ENCODE measurements at places on chromosomes 6 and 20.

GRCh38 chr6:104428184-104428583 is 431.5 kb downstream of the HACE1 start:
- DNase-seq: no peak

DNA sequence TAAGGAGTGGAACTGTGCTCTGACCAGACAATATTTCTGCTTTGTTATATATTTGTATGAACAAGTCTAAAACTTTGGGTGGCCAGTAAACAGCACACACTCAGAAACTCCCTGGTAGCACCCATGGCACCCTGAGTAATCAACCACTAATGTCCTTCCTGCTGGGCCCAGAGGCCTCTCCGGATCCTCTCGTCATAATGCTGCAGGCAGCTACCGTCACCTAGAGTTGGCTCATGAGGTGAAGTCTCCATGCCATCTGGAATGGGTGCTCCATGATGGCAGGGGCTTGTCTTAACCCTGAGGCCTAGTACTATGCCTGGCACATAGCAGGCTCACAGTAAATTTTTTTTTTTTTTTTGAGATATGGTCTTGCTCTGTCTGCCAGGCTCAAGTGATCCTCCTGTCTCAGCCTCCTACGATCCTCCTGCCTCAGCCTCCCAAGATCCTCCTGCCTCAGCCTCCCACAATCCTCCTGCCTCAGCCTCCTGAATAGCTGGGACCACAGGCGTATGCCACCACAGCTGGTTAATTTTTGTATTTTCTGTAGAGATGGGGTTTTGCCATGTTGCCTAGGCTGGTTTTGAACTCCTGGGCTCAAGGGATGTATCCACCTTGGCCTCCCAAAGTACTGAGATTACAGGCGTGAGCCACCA is 3.0 kb upstream of the SDCBP2 start:
- no peak for DNase-seq

DNA sequence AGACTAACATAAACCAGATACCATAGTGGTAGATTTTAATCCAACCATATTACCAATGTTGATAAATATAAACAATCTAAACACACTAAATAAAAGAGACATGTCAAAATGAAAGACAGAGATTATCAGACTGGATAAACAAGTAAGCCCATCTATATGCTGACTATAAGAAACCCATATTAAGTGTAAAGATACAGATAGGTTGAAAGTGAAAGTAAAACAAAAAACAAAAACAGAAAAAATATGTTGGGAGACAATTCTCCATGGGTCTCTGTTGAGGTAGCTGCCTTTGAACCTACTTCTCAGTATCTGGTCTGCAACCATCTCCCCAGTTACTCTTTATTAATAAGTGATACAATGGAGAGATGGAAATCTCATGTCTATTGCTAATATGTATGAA is 21.2 kb downstream of the REV3L start:
- no peak for DNase-seq

DNA sequence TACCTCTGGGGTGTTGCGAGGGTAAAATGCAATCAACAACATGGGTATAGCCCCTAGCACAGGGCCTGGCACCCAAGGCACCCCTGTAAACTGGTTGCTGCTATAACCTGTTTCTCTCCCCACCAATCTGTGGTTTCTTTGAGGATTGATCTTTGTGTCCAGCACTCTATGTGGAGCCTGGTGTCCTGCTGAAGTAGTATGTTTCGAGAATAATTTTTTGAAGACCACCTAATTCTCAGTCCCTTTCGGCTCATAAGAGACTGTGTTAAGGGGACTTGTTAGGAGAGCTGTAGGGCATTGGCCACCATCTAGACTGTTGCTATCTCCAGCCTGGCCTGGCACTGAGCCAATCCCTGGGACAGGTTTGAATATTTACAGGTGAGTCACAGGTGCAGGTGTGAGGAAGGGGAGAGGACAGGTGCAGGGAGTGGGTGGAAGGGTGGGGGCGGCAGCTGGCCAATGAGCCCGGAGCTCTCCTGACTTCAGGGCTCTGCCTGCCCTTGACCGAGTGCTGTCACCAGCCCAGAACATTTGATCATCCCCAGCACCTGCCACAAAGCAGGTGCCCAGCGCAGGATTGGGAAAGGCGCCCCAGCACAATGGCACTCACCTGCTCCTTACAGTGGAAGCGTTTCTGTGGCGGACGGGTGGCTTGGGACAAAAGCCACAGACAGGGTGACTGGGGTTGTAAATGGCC is 8.1 kb upstream of the C20orf144 start:
- DNase-seq: no peak

DNA sequence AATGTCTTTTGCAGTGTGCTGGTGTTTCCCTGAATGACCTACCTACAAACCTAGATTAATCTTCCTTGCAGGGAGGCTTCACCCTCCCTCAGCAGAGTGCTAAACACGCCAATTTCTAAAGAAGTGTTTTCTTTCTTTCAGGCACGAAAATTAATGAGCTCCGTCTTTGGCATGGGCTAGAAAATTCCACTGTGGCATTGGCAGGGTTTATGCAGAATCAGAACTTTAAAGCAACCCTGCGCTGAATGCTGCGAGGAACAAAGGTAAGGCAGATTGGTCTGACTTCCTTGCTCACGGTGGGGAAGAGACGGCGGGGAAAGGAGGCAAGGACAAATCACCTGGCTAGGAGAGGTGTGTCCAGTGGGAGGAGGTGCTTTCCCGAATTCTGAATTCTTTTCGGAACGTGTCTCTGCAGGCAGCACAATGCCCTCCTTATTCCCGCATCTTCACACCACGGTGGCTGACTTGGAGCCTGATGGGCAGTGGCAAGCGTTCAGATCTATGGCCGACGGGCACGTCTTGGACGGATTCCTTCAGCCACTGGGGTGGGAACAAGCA is 6.2 kb upstream of the BANF2 start:
- DNase-seq: no peak

DNA sequence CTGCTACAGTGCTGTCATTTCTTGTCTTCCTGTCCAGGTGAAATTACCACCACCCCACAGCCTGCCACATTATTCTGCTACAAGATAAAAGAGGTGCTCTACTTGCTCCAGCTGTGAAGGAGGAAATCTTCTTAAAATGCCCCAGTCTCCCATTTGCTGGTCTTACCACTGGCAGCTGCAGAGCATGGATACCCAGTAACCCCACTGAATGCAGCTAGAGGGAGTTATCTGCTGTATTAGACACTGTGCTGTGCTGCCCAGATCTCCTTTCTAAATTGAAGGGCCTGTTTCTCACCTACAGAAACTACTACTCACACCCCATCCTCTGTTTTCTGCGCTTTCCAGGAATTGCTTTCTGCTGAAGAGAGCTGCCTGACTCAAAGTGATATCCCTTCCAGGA is 517.8 kb downstream of the PKHD1 start:
- DNase-seq: no peak

- peak; percentile 99 for DNase-seq
These were observed 36.1 kb upstream of the SYNCRIP start for GRCh38 chr6:85678602-85679444.

DNA sequence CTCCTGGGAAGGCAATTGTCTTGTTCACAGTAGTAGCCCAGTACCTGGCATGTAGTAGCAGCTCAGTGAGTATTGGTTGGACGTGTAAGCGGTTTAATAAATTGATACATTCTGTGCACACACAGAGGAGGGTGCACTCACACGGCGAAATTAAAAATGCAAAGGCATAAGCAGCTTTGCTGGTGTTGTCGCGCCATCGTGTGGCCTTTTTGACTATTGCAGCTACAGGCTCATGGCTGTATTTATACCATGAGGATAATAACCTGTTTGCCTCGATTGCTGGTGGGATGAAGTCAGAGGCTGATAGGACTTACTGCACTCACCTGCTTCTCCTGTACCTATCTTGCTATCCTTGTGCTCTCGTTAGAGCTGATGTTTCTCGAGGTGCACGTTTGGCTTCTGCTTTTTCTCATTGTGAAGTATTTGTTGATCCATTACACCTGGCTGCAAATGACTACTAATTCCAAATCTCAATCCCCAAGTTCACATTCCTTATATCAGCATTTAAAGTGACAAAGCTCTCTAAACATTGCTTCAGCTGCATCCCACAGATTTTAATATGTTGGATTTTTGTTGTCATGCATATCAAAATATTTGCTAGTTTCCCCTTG is 61.5 kb downstream of the TBXT start:
- peak; percentile 61 for DNase-seq

Measured in AG10803 (cell line).